H54 (cell line): ENCODE measurements at places on chromosomes 13 and 19.

GRCh38 chr19:48868114-48868886 lies at the start of gene PLEKHA4:
Gene PLEKHA4 (minus strand): TSS chr19:48868617. CDS start chr19:48867620, 997 bp downstream.
- no peak for DNase-seq

- DNase-seq = no peak
Observed at GRCh38 chr19:7622933-7623685, 6.2 kb downstream of the XAB2 start.

- DNase-seq = no peak
Observed at GRCh38 chr19:58483776-58484175, 7.6 kb downstream of the ZNF446 start.

DNA sequence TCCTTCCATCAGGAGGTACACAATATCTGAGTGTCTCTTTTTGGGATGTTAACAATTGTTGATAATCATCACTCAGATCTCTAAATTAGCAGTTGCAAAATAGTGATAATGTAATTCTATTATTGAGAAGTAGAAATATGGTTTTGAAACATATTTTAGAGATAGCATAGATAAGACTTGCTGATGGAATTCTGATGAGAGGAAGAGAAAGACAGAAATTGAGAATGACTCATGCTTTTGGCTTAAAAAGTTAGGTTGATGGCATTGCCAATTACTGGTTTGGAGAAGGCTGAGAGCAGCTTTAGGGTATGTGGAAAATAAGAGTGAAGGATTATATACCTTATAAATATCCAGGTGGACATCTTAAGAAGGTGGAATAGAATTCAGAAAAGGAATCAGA lies 106.4 kb upstream of the EDNRB start:
- no peak for DNase-seq

DNA sequence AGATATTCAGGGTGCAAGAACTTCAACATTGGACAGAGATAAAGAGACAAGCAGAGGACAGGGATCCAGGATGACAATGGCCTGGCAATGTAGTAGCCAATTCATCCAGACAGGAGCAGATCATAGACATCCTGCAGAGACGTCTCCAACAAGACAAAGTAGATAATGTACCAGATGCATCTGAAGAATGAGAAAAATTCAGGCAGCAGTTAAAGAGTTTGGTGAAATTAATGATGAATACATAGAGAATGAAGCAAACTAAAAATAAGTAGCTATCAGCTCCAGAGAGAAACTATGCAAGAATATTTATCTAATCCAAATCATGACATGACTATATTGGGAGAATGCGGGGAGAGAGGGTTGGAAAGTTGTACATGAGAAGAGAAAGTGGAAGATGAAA lies 278.4 kb upstream of the DACH1 start:
- DNase-seq = no peak

DNA sequence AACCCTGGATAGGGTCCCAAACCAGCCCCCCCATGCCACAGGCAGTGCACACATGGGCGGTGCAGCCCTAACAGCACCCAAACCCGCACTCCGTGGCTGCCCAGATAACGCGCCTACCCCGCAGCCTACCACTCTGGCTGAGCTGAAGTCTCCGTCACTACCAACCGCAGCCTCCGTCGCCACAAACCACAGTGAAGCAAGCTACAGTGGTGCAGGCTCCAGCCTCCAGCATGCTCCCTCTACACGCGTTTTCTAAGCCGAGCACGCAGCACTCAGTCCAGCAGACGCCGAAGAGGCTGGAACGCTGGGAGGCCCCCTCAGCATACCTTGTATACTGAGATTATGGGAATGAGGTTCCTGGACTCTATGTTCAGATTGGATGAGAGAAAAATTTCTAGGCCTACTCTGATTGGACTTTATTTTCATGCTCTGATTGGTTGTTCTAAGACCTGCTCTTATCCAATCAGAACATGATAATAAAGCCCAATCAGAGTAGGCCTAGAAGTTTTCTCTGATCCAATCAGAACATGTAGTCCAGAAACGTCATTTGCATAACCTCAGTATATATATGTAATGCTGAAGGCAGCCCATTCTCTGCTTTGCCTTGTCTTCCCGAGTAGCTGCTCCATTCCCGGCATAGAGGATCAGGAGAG lies 56.7 kb upstream of the C1QTNF9B start:
- DNase-seq = no peak

GRCh38 chr19:28444362-28444761 lies 768.6 kb downstream of the UQCRFS1 start:
- DNase-seq = no peak

- DNase-seq = no peak
Observed at GRCh38 chr13:38262211-38262610, 87.4 kb upstream of the UFM1 start.

DNA sequence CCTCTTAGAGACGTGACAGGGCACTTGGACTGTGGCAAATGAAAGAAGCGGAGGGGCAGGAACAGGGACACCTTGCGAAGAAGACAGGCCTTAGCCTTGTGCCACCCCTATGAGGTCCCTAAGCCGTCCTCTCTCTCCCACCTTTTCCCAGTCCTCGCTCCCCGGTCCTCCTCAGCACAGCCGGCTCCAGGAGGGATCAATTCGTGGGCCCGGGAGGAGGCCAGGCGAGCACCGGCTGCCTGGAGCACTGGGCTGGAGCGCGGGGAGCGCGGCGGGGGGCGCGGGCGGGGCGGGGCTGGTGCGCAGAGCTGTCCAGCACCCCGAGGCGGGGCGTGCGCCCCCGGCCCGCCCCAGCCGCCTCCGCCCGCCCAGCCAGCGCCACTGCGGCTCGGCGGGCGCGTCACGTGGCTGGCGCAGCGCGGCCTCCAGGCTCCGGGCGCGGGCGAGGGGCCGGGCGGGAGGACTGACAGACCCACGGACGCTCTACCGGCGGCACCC lies at the start of gene LRP3:
Gene LRP3, plus strand, starts transcription at position 466 of the 498 bp plus-strand sequence. CDS start 456 bp downstream, outside the sequence.
- DNase-seq = no peak

DNA sequence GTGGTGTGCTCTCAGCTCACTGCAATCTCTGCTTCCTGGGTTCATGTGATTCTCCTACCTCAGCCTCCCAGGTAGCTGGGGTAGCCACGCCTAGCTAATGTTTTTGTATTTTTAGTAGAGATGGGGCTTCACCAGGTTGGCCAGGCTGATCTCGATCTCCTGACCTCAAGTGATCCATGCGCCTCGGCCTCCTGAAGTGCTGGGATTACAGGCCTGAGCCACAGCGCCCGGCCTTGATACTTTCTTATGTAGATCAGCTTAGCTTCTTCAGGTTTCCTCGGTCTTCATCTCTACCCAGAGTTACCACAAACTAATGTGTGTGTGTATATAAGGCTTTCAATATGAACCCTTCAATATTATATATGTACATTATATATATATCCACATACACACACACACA lies 9.9 kb upstream of the CCDC61 start:
- DNase-seq = no peak

GRCh38 chr13:35796623-35797022 lies 320.1 kb upstream of the MAB21L1 start:
- DNase-seq = no peak

DNA sequence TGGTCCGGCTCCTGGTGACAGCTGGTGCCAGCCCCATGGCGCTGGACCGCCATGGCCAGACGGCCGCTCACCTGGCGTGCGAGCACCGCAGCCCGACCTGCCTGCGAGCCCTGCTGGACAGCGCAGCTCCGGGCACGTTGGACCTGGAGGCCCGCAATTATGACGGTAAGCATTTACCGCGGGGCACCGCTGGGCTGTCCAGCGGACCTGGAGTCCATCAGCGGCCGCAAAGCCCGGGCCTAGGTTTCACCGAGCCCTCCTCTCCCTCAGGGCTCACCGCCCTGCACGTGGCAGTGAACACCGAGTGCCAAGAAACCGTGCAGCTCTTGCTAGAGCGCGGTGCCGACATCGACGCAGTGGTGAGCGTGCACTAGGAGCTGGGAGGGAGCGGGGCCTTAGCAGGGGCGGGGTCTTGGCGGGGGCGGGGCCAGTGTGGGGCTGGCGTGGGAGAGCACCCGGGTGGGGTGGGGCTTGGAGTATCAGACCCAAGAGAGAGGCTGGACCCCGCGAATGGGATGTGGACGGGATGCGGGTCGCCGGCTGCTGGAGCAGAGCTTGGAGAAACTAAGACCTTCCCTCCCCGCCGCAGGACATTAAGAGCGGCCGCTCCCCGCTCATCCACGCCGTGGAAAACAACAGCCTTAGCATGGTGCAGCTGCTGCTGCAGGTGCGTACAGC lies 8.7 kb downstream of the BCL3 start:
- no peak for DNase-seq

DNA sequence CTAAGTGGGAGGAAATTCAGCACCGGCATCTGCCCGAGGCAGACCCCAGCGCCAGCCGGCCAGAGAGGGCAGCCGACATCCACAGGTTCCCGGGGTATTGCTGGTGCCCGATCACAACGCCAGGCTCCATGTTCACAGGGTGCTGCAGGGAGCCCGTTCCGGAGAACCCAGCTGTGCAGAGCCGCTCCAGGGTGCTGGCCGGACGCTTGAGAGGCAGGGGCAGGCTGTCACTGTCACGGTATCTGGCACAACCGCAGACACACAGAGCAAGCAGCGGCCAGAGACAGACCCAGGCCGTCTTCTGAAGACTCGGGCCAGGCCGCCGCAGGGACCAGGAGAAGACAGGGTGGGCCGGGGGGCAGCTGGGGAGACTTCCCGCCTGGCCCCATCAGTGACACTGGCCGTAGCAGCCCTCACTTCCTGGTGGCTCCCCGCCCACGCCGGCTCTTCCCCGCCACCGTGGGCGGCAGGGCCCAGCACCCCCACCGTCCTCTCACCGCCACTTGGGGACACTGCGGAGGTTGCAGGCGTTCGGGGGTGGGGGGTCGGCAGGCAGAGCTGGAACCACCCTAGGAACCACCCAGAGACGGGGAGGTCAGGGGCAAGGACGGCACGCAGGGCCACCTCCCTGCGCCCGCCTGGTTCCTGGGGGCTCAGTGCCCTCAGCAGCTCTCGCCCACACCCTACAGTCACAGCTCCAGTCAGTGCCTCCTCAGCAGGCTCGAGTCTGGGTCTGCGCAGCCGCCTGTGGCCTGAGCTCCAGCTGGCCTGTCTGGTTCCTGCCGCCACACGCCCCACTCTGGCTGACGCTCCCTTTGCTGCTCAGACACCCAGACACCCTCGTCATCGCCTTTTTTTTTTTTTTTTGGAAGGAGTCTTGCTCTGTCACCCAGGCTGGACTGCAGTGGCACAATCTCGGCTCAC lies 3.8 kb downstream of the RNF126 start:
- DNase-seq = no peak

DNA sequence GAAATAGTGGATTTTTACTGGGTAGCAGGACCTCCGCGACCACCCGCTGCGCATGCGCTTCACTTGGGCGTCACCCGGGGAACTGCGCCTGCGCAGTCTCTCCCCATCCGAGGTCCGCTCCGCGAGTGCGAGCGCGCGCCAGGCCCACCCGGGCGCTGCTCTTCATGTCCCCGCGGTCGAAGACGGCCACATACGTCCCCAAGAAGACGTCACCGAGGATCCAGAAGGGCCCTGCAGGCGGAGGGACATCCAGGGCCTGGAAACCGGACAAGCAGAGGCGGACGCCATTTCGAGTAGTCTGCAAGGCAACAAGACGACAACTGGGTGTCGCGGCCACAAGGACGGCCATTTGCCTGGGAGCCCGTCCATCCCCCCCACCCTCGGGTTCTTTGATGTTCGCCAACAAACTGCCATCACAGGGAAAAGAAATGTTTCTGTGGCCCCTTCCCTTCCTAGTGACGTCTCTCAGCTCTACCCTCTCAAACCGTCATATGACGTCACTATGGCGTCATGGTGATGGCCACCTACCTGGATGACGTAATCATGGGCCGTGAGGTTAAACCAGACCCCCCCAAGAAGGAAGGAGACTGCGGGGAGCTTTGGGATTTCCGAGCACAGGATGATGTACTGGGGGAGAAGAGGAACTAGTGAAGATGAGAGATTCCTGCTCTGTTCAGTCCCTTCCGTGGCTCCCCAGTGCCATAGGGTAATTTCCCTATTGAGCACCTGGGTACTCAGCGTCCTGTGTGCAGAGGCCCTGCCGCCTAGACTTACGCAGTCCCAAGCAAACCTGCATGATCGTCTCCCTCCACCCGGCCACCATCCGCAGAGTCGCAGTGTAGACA lies 6.7 kb downstream of the NAPSA start:
- DNase-seq = no peak
